ENCODE measurements at places on chromosomes 7 and 10.

DNA sequence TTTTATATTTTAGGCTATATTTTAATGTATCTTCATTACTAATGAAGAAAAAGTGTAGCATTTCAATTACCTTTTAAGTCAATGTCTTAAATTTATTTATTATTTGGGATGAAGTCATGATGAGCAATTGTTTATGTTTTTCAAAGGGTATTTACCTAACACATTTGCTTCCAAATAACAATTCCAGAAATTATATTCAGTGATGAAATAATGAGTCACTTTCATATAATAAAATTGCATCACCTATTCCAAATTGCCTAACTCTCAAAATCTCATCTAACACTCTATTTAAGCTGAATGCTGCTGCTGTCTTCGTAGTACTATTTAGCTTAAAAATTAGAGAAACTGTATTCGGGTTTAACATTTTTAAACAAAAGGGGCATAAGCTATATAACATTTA lies 97.7 kb downstream of the PRKG1 start:
- no peak for DNase-seq

DNA sequence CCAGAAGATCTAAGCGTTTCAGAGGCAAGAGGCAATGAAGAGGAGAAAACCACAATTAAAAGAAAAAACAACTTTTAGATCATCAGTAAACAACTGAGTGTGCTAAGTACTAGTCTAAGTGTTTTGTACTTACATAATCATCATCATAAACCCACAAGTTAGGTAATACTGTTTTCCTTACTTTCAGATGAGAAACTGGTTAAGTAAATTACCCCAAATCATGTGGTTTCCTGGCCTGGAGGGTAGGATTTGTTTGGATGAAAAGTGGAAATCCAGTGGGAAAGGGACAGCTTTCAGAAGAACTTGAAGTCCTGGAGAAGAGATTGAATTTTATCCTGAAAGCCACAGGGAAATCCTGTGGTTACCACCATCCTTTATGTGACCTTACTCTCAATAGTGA lies 463.3 kb downstream of the LRMDA start:
- DNase-seq = no peak

DNA sequence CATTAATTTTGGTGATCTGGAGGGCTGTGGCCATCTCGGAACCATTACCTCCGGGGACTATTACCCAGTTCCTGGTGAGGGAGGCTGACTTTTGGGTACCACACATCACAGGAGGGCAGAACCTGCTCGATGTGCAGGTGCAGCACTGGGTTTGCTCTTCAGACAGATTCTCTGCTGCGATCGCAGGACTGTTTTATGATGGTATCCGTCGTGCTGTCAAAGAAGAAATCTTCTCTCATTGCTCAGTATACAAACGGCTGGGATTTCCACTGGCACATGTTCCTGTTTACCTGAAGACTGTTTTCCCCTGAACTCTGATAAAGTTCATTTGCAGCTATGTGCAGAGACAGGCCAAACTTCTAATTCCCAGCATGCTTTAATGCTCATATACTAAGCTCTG lies 27.2 kb upstream of the SHH start:
- no peak for DNase-seq

GRCh38 chr7:6496842-6497636 lies 49.3 kb upstream of the DAGLB start:
- no peak for DNase-seq

GRCh38 chr10:27526242-27526641 lies 22.1 kb downstream of the RAB18 start:
- no peak for DNase-seq

DNA sequence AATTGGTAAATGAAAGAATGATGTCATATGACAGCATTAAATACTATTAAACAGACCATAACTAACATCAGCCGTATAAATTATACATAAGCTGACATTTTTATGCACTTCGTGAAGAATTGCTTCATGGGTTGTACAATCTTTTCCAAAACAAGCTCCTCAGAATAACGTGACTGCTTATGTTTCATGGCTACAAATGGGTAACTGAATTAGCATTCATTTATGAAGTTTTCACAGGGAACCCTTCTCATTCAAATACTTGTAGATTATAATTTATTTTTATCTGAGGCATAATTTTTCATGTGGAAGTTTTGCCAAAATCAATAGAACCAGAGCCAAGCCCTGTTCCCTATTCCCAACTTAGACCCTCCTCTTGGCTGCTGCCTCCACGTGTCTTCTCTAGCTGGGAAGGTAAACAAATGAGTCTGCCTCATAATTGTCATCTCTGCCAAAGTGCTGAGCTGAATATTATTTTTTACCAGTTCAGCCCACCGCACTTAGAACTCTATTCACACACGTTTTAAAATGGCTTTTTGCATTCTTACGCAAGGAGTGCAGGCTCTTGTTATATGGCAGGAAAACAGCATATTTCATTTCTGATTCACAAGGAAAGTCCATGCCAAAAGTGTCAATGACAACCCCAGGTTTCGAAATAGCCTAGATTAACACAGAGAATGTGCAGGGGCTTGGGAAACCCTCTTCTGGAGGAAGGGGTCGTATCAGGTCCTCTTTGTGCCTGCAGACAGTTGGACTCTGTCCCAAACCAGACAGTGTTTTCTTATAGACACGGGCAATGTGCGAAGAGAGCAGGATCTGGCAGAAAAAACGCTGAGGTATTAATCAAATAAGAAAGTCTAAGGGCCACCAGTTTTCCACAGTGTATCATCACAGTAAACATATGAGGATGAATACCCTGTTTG lies 370.7 kb upstream of the MGMT start:
- DNase-seq = no peak

DNA sequence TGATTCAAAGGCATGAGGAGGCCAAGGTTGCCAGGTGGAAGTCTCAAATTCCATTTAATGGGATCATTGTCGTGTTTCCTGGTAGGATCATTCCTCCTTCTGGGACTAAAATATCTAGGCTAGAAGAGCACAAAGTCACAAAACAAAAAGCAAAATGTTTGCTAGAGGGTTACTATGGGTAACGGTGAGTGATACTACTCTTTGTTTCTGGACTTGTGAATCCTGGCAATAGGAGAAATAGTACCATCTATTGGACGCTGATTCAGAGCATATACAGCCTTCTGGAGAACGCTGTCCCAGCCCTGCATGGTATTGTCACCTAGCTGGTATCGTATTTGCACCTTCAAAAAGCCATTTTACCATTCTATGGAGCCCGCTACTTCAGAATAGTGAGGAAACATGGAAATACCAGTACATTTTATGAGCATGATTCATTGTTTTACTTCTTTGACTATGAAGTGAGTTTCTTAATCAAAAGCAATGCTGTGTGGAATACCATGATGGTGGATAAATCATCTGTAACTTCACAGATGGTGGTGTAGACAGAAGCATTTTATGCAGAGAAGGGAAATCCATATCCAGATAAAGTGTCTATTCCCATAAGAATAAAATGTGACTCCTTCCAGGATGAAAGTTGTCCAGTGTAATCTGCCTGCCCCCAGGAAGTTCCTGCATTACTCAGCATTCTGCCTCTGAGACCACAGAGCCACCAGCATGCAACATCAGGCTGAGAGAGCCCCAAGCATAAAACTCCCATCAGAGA lies 361.0 kb downstream of the ETV1 start:
- no peak for DNase-seq

- no peak for DNase-seq
Measured at GRCh38 chr7:143287339-143287934, 714 bp upstream of the CASP2 start.

- no peak for DNase-seq
Measured at GRCh38 chr10:1122349-1122748, 66.2 kb downstream of the WDR37 start.

DNA sequence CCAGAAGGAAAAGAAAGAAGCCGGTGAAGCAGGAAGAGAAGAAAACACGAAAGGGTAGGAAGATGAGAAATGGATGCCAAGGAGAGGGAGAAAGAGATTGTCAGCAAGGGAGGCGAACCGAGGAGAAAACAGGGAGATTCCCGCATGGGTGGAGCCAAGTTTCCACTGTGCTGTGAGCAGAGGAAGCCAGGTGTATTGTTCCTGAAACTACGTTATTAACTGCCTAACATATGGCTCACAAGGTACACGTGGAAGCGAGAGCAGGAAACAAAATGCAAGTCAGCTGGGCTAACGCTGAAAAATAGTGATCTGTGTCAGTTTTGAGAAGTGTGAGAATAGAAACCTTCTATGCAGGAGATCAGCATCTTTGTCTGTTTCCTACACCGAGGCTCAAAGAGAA lies 20.4 kb upstream of the HIPK2 start:
- DNase-seq = no peak

DNA sequence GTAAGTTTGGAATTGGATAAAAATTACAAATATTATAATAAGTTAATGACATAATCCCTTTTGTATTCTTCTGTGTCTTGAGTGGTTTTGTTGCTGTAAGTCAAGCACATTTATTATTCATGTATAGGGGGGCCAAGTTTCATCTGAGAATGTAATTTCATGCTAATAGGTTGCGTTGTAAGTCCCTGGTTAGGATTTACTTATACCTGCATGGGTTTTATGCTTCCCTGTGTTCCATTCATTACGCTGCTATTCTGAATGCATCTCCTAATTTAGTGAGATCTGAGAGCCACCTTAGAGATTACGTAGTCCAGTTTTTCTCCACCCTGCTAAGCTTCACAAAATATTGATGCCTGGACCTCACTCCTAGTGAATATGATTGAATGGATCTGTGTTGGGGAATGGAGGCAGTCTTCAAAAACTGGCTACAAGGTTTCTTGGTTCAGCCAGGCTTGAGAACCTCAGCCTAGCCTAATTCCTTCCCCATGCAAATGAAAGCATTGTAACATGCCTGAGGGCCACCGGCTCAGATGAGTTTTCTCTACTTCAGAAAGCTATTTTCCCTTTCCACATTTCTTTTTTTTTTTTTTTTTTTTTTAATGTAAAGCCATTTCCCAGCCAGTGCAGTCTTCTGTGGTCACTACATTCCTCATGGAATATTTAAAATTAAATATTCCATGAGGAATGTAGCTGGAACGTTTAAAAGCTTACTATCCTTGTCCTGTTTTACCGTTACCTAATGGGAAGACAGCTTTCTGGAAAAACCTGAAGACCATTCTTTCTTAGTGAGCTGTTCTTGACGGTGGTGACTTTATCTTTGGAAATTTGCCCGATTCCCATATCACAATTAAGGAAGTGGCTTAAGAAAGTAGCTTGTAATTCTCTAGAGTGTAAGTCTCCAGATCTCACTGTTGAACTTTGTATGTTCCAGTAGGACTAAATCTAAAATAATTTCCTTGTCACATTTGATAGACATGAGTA lies 16.0 kb downstream of the PAPSS2 start:
- no peak for DNase-seq

DNA sequence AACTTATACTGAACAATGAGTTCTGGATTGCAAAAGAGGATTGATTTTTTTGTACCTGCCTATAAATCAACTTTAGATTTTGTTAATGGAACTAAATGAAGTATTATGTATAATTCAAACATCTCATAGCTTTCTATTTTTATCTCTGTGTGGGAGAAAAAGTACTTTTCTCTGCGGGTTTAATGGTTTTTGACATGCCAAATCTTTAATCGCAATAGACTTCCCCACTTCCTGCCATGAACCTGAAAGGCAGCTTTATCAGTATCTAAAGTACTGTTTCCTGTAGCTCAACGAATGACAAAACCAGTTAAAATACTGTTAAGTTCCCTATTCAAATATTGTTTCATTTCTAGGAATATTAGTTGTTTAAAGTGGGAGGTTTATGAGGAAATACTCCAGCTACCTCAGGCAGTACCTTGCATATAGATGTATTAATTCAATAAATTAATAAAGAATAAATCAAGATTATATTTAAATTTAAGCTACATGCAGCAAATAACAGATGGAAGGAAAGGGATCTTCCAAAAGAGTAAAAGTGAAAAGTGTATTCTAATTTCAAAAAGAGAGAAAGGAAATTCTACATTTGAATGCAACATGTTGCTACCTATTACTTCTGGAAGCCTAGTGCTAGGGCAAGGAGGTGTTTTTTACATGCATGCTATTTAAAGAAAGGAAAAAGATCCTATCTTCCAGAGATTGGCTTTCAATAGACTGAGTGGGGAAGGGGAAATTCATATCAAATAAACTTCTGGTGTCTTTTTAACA lies 75.9 kb downstream of the SVOPL start:
- no peak for DNase-seq

DNA sequence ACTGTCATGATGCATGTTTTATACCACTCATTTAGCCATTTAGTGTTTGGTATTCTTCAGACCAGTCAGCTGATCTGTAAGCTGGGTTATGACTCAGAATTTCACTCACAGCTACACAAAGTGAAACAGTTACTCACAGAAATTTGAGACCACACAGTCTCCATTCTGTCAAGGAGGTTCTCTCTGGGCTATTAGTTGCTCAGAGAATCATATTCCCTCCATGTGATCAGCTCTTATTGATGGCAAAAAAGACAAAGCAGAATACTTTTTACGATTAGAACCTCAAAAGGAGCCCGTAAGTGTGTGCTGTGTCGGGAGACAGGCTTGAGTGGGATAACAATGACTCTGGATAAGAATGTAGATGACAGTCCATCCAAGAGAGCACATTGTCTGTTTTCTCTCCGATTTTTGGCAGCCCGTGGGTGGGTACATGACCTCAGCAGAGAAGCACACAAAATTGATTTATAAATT lies 277.6 kb upstream of the SORCS1 start:
- no peak for DNase-seq

GRCh38 chr7:154419344-154419743 lies 367.1 kb downstream of the DPP6 start:
- DNase-seq = no peak

DNA sequence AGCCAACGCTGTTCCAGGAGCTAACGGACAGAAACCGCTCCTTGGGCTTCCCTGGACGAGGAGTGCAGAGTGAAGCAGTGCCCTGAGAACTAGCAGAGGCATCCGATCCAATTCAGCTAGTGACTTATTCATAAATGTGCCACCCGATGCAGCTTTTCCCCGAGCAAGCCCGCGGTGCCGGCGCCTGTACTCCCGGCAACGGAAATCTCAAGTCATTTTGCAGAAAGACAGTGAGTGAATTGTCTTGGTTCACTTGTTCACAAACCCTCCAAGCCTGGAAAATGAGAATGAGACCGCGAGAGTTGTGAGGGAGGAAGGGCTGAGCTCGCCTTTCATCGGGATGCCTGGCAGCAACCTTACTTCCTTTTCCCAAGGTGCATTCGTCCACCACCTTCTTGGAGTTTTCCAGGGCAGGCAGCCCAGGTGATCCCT lies 87.5 kb downstream of the COBL start:
- DNase-seq = no peak

GRCh38 chr10:124547647-124548168 lies 86.1 kb downstream of the LHPP start:
- no peak for DNase-seq

GRCh38 chr7:595621-596010 lies 76.0 kb upstream of the PDGFA start:
- no peak for DNase-seq
